ENCODE measurements at places on chromosomes 6 and 20. TPM values are rescaled to one million over a fixed set of nuclear protein-coding genes. Genes with fewer than 3 reads are reported as not detected.

GRCh38 chr6:138689849-138690248 lies 83.7 kb upstream of the CCDC28A start:
- ATAC-seq = peak; percentile 54

GRCh38 chr6:79466207-79466834 lies 70.9 kb downstream of the LCA5 start:
- no peak for ATAC-seq

GRCh38 chr6:113457751-113458150 lies 399.4 kb upstream of the MARCKS start:
- no peak for ATAC-seq

GRCh38 chr6:79468587-79468986 lies 68.6 kb downstream of the LCA5 start:
- ATAC-seq = no peak

- no peak for ATAC-seq
Observed at GRCh38 chr6:76790881-76791280, 672.4 kb downstream of the HTR1B start.

- ATAC-seq = peak; percentile 61
Observed at GRCh38 chr20:46715292-46715756, 5.9 kb downstream of the SLC2A10 start.

The ZBTB46 gene
- total RNA-seq = 1.7 TPM

The PRSS16 gene
- total RNA-seq = 7.7 TPM

The AKAP7 gene
- 2.7 TPM for total RNA-seq

The OLIG3 gene
- total RNA-seq = not detected

The MUCL3 gene
- 1.00 TPM for total RNA-seq

The WFDC8 gene
- not detected for total RNA-seq

The APCDD1L gene
- total RNA-seq = 0.16 TPM

GRCh38 chr6:170287371-170287876 lies 3.5 kb downstream of the DLL1 start:
- no peak for ATAC-seq

DNA sequence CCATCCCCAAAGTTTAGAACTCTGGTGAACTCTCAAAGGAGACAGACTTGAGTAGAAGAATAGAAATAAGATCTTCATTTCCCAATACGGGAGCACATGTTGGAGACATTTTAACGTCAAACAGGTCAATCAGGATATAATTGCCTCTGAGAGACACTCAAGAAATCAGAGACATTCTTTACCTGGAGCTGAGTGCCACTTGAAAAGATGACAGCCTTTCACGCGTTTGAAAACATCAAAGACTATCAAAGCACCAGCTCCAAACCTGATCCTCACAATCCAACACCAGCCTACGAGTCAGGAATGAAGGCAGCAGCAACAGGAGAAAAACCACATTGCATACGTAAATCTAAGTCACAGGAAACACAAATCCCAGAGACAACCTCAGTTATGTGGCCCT lies 571.5 kb upstream of the CDH4 start:
- ATAC-seq = no peak

The SPATS1 gene
- total RNA-seq = not detected

- ATAC-seq = no peak
Observed at GRCh38 chr6:86937219-86938079, at the start of gene HTR1E. TSS of gene HTR1E (plus strand) at chr6:86937528. CDS start at chr6:87015335, 77,807 bp downstream.

- ATAC-seq = no peak
Observed at GRCh38 chr6:10276106-10276505, 138.8 kb downstream of the TFAP2A start.

GRCh38 chr6:72084992-72085569 lies 198.7 kb downstream of the RIMS1 start:
- ATAC-seq = no peak

- ATAC-seq = peak; percentile 55
Observed at GRCh38 chr6:13615792-13616120, 621 bp downstream of the NOL7 start.

DNA sequence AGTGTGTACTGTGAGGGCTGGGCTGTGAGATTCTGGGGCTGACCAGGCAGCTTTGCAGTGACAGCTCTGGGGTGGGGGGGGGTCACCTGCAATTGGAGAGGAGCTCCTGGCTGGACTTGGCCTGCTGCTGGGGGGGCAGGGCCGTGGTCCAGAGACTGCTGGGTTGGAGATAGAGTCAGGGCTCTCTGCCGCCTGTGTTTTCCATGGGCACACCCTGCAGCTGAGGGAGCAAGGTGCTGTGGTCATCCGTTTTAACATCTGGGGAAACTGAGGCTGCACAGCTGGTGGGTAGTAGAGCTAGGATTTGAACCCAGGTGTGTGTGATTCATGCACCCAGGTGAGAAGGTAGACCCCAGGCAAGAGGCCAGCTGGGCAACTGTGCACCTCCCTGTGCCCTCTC lies 7.3 kb downstream of the DLGAP4 start:
- no peak for ATAC-seq

GRCh38 chr6:124792386-124792785 lies 169.9 kb upstream of the RNF217 start:
- peak; percentile 74 for ATAC-seq

The LINC00237 gene
- not detected for total RNA-seq

DNA sequence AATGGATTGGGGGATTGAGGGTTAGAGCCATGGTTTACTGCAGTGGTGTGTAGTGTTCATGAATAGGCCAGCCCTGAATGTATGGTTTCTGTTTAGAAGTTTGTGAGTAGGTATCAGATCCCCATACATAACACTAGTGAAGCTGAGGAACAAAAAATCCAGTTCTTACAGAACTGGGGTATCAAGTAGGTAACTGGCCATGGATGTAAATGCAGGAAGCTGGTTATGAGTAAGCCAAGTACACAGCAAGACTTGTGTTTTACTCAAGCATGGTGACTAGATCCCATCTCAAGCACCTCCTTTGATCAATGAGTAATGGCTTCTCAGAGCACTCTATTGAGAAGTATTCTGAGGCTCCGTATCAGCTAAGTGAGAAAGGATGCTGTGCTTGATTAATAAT lies 613.7 kb upstream of the FLRT3 start:
- ATAC-seq = no peak

DNA sequence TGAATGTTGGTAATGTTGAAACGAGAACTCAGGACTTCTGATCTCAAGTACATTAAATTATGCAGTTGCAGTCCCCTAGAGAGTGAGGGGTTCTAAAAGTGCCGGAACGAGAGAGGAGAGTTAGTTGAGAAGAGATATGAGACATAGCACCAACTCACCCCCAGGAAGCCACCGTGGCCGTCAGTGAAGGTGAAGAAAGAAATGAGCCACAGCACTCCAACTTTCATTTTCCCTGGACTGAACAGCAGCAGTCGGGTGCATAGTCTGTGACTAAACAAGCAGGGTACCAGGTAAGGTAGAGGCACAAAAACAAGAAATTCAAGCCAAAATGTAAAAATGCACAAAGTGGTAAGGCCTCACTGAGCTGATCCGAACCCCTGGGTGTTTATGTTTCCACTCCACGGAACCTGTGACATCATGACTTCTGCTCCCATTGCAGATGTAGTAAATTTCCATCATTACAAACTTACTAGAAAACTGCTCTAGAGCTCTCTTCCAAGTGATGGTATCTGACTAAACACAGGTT lies 13.2 kb downstream of the ADGRF1 start:
- ATAC-seq = no peak

DNA sequence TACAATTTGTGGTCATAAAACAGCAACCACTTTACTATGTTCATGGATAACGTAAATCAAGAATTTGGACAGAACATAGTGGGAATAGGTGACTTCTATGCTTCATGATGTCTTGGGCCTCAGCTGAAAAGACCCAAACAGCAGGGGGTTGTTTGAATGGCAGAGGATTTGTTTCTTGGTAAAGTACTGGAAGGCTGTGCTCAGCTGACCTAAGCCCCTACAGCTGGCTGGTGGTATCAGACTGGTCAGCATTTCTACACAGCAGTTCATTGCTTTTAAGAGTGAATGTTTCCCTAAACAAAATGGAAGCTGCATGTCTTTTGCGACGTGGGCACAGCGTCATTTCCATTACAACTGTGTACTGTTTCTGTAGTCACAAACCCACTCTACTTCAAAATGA lies 148.5 kb upstream of the DEFB112 start:
- no peak for ATAC-seq

The HTR1E gene
- total RNA-seq = not detected

- ATAC-seq = peak; percentile 95
Observed at GRCh38 chr6:156828280-156828703, 51.1 kb downstream of the ARID1B start.

GRCh38 chr6:28497306-28497705 lies 18.3 kb downstream of the GPX6 start:
- ATAC-seq = no peak

DNA sequence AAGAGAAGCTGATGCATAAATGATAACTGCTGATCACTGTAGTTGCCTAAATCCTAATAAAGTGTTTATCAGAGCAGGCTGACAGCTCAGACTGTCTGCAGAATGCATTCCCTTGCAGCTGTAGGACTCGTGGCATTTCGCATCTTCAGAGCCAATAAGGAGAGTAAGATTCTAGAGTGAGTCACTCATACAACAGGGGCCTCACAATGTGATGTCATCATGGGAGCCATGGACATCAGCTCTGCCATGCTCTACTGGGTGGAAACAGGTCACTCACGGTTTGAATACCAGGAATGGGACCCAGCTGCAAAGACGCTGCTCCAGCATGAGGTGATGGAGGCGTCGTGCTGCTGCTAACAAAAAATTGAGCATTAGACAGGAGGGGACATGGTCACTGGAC lies 7.4 kb downstream of the FAM209B start:
- ATAC-seq = no peak

- ATAC-seq = no peak
Observed at GRCh38 chr20:41540459-41540858, 77.7 kb downstream of the CHD6 start.

- ATAC-seq = no peak
Observed at GRCh38 chr6:64482631-64483030, 847.0 kb downstream of the PHF3 start.

The TCF21 gene
- total RNA-seq = 0.72 TPM

All from esophagus mucosa (tissue), 1 donor.